ENCODE measurements at places on chromosomes 3 and 15.
A peak's percentile ranks its signal among the peaks of the same experiment; 100 is the strongest.

- DNase-seq = no peak
Observed at GRCh38 chr15:26883466-26883865, 16.6 kb downstream of the GABRA5 start.

DNA sequence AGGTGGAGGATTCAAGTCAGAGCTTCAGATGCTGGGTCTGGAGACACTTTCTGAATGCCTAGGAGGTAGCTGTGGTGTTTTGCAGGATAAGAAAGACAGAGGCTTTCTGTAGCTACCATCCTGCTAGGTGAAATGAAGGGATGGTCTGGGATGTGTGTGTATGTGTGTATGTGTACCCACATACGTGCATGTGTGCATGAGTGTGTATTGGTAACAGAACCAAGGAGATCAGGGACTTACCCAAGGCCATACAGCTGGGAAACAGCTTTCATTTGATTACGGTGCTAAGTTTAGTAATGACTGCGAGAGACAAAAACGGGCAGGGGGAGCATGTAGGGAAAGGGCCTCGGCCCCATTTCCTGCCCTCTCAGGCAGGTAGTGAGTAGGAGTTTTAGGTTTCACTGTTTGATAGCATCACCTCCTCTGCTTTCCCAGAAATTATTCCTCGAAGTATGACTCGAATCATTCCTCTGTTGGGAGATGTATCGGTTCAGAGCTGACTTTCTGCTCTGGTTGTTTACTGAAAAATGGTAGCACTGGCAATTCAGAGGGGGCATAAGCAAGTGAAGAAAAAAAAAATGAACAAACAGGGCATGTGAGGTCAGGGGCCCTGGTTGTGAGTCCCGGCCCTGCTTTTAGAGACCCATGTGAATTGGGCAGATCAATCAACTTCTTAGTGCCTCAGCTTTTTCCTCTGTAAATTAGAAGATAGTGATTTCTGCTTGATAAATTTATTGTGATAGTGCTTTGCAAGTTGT is 130.7 kb downstream of the LPP start:
- no peak for DNase-seq

GRCh38 chr3:171636666-171637065 is 173.6 kb downstream of the PLD1 start:
- DNase-seq = no peak

DNA sequence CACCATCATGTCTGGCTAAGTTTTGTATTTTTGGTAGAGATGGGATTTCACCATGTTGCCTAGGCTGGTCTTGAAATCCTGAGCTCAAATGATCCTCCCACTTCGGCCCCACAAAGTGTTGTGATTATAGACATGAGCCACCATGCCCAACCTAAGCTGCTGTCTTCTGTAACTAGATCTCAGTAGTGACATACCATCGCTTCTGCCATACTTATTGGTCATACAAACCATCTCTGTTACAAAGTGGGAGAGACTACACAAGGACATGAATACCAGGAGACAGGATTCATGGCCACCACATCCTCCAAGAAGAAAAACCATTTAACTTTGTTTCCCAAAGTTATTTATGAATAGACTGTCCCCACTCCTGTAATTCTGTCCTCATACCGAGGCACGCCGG is 81.3 kb downstream of the SMAD6 start:
- DNase-seq = no peak

DNA sequence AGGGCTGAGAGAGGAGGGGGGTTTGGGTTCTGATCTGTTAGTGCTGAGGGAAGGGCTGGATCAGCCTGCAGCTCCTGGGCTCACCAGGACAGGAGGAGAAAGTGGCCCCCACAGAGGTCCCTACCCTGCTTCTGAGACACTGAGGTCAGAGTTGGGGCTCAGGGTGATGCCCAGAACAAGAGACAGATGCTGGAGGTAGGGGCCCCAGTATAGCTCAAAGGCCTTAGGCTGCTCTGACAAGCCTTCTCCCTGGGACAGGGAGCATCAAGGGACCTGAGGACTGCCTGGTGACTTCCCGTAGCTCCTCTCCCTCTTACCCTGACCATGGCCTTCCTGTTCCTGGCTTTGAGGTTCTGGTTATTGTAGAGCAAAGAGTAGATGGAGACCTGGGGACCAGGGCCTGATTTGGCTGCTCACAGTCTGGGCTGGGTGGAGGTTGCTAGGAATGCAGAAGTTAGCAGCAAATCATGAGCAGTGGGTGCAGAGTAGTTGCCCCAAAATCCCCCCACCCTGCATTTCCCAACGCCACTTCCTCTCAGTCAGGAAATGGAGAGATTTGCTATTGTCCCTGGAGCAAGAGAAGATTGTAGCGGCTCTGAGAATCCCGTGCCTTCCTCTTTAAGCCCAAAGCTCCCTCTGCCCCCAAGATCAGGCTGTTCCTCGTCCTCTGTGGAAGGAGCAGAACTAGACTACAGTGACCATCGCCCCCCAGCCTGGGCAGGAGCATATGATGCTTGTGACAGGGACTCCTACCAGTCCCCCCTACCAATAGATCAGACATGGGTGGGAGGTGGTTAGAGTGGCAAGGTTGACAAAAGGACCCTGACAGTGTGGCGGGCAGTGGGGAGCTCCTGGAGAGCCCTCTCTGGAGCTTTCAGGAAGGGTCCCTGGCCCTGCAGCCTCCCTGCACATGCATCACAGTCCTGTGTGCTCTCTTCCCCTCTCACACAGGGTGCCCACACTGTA is 47.4 kb upstream of the SEC22A start:
- DNase-seq = no peak

DNA sequence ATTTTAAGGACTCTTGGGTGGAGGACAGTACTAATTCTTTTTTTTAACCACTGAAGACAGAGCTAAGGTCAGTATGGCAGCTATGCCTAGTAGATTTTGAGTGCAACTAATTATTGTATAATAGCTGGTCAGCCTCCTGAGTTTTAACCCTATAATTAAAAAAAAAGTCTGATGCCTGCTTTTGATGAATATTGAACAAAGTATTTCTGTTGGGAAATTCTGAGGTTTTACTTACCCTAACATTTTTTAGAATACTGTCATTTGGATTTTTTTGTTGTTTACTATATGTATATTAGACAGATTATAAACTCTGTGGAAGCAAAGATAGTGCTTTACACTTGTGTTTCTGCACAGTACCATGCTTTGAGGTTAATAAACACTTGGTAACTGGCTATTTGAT is 20.8 kb downstream of the TCF12 start:
- DNase-seq = peak; percentile 21

GRCh38 chr3:23389686-23390085 is 186.6 kb downstream of the UBE2E2 start:
- no peak for DNase-seq

DNA sequence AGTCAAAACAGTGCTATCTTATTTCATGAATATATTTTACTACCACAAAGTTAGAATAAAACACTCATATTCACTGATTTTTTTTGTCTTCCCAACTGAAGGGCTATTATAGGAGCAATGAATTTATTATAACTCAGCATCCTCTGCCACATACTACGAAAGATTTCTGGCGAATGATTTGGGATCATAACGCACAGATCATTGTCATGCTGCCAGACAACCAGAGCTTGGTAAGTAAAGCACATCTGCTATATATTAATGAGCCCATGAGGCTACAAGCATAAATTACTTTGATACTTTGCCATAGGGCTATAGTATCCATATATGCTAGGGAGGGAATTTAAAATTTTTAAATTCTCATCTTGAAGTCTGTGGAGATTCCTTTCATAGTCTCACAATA is 95.9 kb downstream of the FEZF2 start:
- no peak for DNase-seq

- no peak for DNase-seq
Observed at GRCh38 chr3:169591983-169592644, 71.4 kb downstream of the MECOM start.

DNA sequence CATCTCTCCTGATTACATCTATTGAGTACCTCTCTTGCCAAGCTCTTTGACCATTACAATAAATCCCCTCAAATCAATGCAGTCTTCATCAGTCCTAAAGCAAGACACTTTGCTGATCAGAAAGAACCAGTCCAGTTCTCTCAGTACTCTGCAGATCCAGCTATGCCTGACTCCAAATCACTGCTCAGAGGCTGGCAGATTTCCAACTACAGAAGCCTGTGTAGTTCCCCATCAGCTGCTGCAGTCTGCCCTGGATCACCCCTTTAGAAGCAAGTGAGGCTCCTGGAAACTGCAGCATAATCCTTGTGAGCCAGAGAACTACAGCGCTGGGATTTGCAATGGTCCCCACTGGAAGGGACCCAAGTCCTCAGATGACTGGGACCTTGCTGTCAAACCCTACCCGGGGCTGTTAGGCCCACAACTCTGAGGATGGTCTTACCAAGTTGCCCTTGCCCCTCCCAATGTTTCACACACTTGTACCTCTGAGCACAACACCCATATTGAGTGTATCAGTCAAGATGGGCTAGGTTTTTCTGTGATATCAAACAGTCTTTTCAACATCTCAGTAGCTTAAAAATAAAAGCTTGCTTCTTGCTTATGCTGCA is 81.9 kb upstream of the TOPAZ1 start:
- DNase-seq = no peak

DNA sequence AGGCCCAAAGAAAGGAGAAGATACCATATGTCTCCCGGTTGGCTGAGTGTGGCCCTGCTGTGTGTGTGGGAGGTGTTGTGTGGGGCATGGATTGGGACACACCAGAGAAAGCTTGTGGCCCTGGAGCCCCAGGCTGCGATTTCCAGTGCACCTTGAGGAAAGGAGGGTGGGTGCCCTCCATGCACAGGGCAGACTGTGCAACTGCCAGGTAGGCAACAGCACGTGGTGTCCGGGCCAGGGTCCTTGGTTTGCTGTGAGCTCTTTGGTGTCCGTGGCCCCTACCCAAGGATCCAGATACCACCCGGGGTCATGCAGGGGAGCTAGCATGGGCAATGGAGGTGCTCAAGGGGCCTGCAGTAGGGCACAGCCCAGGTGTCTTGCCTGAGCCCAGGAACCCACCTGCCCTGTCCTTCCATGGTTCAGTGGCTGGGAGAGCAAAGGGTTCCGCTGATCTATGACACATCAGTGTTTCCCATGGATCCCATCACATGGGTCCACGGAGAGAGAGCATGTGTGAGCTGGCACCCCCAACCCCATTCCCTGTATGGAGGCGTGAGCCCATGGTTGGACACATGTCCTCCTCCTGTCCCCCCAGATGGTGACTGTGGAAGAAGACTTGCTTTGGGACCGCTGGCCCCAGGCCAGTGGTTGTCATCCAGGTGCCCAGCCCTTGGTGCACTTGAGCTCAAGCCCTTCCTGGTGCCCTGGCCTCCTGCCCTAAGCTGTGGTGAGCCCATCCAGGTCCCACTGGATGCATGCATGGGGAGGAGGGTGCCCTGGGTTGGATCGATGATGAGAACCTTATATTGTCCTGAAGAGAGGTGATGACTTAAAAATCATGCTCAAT is 223.4 kb downstream of the SNRPN start:
- no peak for DNase-seq
